ENCODE measurements at places on chromosomes 13 and 19.

- no peak for DNase-seq
Observed at GRCh38 chr19:49210108-49210900, 52.7 kb downstream of the TRPM4 start.

- DNase-seq, result no peak
Observed at GRCh38 chr19:18225702-18226468, at the start of gene PDE4C. Gene PDE4C, minus strand, starts transcription at chr19:18226438. Its CDS starts 23 bp downstream, at chr19:18226415.

DNA sequence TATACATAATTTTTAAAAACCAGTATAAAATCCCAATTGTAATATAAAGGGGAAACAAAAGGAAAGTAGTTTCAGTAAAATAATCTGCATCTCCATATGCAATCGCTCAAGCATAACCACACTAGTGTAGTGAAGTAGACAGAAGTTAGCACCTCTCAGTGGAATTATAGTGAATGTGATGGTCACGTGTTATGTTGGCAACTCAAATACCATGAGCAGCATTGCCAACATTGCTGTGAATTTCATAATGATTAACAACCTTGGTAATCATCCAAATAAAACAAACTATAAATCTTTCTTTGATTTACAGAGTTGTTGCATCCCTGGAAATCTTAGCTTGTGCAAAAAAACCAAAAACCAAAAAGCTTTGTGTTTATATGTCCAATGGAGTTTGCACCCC lies 77.3 kb upstream of the SIAH3 start:
- DNase-seq, result no peak

DNA sequence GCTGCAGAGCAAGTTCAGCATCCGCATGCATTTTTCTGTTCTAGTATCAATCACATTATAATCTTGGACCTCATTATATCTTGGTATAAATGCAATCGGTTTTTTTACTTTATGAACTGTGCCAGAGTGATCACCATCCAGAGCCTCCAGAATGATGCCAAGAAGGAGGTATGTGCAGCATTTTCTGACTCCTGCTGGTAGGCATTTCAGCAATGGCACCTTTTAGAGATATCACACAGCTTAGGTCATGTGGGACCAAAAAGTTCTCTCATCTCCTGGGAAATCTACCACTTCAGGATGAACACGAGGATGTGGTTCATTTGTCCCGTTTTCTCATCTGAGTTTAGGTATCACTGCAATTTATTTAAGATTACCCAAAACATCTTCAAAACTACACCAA lies 220.4 kb downstream of the VWA8 start:
- DNase-seq, result no peak

DNA sequence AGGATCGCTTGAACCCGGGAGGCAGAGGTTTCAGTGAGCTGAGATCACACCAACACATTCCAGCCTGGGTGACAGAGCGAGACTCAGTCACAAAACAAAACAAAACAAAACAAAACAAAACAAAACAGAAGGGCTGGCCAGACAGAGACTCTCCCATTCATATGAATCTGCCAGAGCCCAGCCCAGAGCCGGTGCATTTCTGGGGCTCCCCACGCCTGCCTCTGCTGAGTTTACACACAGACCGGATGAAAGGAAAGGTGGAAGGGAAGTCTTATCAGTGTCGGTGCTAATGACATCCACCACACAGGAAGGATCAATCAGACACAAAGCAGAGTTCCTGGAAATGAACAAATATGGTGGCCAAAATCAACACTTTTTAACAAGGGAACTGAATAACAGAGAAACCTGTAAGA lies 6.8 kb downstream of the TRAPPC6A start:
- no peak for DNase-seq

DNA sequence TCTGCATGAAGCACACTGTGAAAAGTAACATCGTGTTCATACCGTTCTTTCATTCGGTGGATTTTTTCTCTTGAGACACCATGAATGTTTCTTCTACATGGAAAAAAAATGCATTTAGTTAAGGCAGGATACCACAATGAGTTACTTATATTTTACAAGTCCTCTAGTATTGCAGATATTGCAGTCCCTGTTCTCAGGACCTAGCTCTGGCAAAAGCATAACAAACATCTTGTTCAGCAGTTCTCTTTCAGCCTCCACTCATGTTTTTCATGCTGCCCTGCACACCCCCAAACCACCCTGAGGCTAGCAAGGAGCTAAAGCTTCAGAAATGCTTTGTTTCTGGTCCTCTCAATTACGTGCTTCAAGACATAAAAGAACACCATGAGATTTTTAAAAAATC lies 24.8 kb downstream of the N4BP2L1 start:
- DNase-seq, result no peak

DNA sequence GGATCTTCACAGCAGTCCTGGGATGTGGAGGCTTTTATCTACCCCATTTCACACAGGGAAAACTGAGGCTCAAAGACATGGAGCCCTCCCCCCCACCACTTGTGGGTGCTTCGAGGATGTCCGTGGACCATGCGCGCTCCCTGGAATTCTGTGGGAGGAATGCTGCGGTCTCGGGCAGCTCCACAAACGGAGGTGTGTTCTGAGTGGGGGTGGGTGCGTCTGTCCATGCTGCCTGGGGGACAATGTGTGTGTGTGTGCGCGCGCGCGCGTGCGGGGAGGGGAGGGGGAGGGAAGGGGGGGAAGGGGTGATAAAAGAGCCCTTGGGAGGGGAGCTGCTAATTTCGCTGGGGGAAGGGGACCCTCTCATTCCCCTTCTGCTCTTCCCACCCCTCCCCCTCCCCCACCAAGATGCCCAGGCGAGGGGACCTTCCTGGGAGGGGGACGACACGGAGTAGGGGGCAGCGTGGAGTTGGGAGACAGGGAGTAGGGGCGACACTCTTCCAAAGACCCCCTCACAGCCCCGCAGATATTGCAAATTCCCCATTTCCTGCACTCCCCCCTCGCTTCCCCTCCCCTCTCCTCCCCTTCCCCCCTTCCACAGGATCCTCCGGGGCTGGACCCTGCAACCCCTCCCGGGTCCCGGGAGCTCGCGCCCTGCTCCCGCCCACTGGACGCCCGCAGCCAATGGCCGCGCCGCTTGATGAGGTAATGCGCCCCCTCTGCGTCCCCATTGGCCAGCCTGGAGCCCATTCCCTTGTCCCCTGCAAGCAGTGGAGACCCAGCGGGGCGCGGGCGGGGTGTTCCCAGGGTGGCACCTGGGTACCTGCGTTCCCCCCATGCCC lies 18.9 kb upstream of the ZNRF4 start:
- no peak for DNase-seq

DNA sequence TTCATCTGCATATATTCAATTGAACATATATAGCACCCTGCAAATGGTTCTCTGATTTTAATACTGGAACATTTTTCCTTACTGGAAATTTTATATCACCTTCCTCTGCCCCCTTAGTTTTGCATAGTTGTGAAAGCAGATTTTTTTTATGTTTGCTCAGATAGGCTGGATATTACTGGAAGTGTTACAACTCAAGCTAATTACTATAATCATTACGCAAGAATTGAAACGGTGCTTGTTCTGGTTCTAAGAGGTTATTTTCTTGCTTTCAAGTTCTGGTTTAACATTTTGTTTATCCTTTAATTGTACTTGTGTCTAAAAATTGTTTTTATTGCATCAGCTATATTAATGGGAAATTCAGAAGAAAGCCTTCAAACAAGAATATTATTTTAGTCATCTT lies 95.6 kb upstream of the MYO16 start:
- DNase-seq, result no peak
